Stimulated activated CD4-positive, alpha-beta T cell treated with anti-CD3 and anti-CD28 coated beads, Interleukin-2, amount 100 ng/mL, for 24 hours (primary cell): ENCODE measurements at places on chromosomes 1 and 21.
A peak's percentile ranks its signal among the peaks of the same experiment; 100 is the strongest.

- DNase-seq: no peak
Measured at GRCh38 chr1:31084782-31085569, 19.5 kb upstream of the PUM1 start.

- DNase-seq: no peak
Measured at GRCh38 chr1:226588484-226588883, 39.9 kb downstream of the STUM start.

DNA sequence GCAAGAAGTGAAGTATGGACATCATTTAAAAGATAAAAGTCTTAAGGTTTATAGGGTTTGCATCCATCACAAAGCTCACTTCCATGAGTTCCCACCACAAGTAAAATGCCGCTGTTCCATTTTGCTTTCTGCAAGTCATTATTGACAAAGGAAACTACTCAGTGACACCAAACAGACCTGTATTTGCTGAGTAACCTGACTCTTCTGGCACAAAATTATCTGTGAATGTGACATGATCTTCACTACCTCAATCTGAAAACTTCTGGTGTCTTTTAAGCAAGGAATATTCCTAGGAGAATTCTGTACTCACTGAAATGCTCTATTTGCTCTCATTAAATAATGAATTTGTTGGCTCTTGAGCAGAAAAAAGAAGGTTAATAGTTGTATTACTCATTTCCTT lies 1077.4 kb upstream of the ADGRL4 start:
- no peak for DNase-seq

- no peak for DNase-seq
Measured at GRCh38 chr21:45818276-45818903, 163.2 kb upstream of the COL6A1 start.

DNA sequence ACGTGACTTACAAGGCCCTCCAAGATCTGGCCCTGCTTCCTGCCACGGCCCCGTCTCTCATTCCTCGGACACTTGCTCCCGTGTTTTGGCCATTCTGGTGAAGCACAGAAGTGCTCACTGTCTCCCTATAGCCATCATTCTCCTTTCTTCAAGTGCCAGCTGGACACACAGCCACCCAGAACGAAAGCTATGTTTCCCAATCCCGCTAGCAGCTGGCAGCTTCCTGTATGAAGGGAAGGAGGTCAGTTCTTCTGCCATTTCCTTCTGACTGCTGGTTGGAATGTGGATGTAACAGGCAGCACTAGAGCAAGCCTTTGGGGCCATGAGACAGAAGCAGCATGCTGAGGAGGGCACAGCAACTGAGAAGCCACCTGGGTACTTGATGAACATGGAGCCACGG lies 82.8 kb downstream of the TGFBR3 start:
- DNase-seq: no peak

GRCh38 chr1:228142701-228143136 lies 2.6 kb downstream of the GUK1 start:
- DNase-seq: no peak

DNA sequence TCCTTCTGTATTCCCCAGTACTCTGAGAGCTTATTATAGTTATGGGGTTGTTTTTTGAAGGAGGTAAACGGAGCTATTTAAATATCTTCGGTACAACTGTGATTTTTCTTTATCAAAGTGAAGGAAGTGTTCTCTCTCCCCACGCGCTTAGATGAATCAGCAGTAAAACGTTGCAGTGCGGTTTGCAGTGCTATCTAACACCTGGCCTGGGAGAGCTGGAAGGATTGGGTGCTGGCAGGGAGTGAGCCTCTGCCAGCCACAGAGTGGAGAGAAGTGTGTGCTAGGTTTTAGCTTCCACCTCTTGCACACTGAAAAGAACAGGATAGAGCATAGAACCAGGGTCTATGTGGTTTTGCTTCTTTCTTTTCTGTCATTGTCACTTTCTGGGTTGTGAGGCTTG lies 165.9 kb downstream of the SDCCAG8 start:
- DNase-seq: peak; percentile 38

GRCh38 chr21:35057428-35057827 lies 8.3 kb upstream of the RUNX1 start:
- DNase-seq: no peak

GRCh38 chr21:37815893-37816292 lies 100.4 kb downstream of the KCNJ6 start:
- DNase-seq: no peak

DNA sequence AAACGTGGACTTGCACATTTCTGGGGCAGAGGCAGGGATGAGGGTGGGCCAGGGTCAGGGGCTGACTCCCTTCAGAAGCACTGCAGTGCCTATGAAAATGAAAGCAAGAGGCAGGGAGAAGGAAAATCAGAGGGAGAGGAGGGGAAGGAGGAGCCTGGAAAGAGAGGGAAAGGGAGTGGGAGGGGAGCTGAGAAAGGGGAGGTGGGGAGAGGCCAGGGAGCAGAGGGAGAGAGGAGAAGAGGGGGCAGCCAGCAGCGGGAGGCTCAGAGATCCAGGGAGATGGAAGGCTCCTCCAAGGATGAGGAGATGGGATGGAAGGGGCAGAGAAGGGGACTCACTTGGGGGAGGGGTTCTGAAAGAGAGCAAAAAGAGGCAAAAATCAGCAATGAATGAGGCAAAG lies 96.3 kb upstream of the KLHDC7A start:
- no peak for DNase-seq

- DNase-seq: no peak
Measured at GRCh38 chr21:14273736-14274538, 58.0 kb downstream of the RBM11 start.

- no peak for DNase-seq
Measured at GRCh38 chr1:32953495-32953894, 11.1 kb downstream of the RNF19B start.

DNA sequence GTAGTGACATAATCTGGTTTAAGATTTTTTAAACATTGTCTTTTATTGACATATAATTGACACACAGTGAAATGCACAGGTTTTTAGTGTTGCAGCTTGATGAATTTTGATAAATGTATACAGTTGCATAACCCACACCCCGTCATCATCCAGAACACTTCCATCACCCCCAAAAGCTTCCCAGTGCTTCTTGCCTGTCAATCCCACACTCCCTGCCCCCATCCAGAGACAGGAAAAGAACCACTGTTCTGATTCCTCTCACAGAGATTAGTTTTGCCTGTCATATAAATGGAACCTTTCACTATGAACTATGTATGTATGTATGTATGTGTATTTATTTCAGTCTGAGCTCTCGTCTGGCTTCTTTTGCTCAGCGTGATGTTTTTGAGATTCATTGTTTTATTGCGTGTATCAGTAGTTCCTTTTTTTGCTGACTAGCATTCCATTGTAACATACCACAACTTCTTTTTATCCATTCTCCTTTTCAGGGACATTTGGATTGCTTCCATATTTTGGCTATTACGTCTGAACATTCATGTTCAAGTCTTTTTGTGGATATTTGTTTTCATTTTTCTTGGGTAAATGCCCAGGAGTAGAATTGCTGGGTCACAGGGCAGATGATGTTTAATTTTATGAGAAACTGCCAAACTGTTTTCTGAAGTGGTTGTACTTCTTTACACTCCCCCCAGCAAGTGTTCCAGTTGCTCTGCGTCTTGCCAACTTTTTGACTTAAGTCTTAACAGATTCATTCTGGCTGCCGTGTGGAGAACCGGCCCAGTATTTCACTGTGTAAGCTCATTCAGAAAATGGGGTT lies 8.7 kb downstream of the UBIAD1 start:
- DNase-seq: no peak

- DNase-seq: no peak
Measured at GRCh38 chr1:244211559-244211944, 160.5 kb downstream of the ZBTB18 start.

GRCh38 chr1:199312626-199313025 lies 673.8 kb downstream of the PTPRC start:
- DNase-seq: no peak

GRCh38 chr1:55214212-55214933 lies 791 bp downstream of the USP24 start:
- peak; percentile 50 for DNase-seq

- DNase-seq: no peak
Measured at GRCh38 chr1:232586679-232587078, 43.3 kb downstream of the SIPA1L2 start.

- DNase-seq: no peak
Measured at GRCh38 chr1:5977494-5978444, 14.5 kb downstream of the NPHP4 start.

DNA sequence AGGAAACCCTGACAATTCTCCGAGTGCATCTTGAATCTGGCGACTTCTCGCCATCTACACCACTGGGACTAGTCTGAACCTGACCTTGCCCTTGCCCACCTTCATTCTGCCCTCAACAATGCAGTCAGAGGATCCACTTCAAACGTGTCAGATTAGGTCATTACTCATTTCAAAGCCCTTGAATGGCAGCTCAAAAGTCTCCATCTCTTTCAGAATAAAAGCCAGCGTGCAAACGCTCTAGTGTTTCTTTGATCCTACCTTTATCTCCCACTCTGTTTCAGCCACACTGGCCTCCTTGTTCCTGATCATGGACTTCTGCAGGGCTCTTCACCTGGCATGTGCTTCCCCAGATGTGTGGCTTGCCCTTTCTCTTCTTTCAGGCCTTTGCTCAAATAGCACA lies 31.3 kb downstream of the SLC30A1 start:
- no peak for DNase-seq

GRCh38 chr1:54834007-54834541 lies 33.0 kb upstream of the TTC22 start:
- DNase-seq: no peak

DNA sequence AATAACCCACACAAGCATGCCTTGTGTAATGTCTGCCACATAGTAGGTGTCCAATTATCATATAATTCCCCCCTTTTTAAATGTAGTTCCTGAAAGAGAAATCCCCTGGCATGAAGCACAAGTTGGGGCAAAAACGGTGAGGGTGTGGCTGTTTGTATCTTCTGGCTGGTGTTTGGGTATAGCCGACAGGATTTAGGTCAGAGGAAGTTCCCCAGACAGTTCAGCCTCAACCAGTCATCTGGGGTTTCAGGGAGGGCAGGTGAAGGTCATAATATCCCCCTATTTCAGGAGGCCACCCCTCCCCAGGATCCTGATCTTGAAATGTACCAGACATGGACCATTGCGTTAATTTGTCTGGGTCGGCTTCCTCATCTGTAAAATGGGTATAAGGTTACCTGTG lies 29.1 kb upstream of the JUN start:
- peak; percentile 24 for DNase-seq

DNA sequence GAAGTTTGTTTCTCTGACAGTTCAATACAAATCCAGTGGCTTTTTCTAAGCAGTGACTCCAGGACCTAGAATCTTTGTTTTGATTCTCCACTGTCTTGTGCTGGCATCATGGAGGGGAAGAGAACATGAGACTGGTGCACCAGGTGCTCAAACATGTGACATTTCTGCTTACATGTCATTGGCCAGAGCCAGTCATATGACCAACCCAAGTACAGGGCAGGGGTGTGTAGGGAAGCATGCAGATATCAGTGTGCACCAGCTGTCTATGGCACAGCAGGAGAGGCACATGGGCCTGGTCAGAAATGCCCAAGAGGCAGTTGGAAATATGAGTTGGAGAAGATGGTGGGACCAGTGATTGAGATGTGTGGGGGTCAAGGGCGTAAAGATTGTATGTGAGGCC lies 297.0 kb downstream of the HHAT start:
- no peak for DNase-seq

GRCh38 chr1:218514689-218515088 lies 169.6 kb downstream of the TGFB2 start:
- no peak for DNase-seq

GRCh38 chr1:40944326-40944725 lies 35.2 kb upstream of the CTPS1 start:
- DNase-seq: no peak

- DNase-seq: peak; percentile 89
Measured at GRCh38 chr1:25549273-25550154, 6.1 kb downstream of the LDLRAP1 start.

DNA sequence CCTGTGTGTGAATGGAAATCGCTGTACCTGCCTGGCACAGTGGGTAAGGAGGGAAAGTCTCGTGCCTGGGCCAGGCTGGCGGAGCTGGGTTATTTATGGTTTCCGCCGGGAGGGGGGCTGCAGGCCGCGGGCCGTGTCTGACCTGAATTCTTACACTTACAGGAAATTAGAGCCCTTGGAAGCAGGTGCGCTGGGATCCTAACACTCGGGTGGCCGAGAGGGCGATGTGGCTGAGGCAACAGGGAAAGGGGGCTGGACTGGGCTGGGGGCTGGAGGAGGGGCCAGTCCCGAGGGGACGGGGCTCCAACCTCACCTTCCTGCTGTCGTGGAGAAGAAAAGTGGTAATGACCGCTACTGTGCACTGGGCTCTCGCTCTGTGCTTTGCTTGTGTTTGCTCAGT lies 109.4 kb upstream of the WNT4 start:
- DNase-seq: no peak

DNA sequence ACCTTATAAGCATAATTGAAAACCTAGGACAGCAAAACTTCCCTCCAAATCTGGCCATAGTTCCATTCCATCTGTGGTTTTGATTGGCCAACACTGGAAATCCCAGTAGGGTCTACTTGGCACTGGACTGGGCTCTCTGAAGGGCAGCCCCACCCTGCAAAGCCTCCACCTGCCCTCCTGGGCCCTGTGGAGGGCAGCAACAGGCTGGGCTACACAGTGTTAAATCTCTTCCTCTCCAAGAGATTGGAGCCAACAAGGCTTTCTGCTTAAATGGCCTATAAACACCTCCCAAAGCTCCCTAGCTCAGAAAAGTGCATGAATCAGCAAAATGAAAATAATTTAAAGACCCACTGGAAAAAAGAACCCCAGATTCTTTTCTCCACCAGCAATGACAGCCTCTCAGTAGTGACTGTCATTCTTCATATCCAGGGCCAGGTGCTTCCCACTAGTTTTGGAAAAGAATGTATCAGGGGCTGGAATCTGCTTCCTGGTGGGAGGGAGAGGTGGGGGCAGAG lies 58.5 kb downstream of the BEND5 start:
- DNase-seq: no peak

GRCh38 chr1:215731699-215732098 lies 164.6 kb downstream of the KCTD3 start:
- DNase-seq: no peak

- DNase-seq: no peak
Measured at GRCh38 chr1:69305621-69306020, 262.1 kb upstream of the LRRC7 start.

DNA sequence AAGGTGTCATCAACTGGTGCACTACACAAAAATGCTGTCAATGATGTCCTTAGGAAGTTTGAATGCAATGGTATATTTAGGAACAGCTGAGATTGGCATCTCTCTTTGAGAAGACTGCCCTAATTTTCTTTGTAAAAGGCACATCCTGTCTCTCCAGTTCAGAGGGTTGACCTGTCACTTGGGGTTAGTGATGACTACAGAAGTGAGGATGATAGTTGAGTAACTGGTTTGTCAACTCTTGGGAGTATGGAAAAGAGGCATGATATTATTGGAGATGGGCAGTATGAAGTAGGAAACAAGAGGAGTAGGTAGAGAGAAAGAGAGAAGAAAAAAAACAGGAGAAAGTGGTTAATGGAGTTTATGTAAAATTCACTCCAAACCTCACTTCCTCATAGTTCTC lies 40.4 kb upstream of the PIGC start:
- DNase-seq: no peak
